Skeletal muscle cell (primary cell): ENCODE measurements at places on chromosomes 2 and 18.
A peak's percentile ranks its signal among the peaks of the same experiment; 100 is the strongest.

DNA sequence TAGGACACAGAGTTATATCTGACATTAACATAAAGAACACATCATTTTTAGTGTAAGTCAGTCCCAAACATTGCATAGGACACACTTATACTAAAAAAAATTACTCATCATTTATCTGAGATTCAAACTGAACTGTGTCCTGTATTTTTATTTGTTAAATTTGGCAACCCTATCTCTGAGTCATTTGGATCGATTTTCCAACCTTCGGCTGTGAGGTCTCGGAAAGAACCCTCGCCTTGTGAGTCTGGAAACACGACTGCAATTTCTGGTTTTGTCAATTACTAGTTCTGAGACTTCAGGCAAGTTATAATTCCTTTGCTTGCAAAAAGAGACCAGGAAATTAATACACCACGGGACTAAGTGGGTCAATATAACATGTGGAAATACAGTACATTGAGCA, 14.0 kb downstream of the ATP8B1 start:
- DNase-seq, result no peak

- no peak for DNase-seq
Measured at GRCh38 chr2:24107-24506, 22.2 kb downstream of the FAM110C start.

GRCh38 chr2:117972476-117973123, 41.3 kb downstream of the CCDC93 start:
- DNase-seq, result peak; percentile 31

- DNase-seq, result no peak
Measured at GRCh38 chr18:62844850-62845643, 129.7 kb downstream of the PHLPP1 start.

GRCh38 chr2:158589303-158589702, 132.6 kb downstream of the PKP4 start:
- no peak for DNase-seq

- DNase-seq, result no peak
Measured at GRCh38 chr2:44955593-44956392, 14.3 kb downstream of the SIX3 start.
